ENCODE measurements at places on chromosomes 1 and 21. TPM values are rescaled to one million over a fixed set of nuclear protein-coding genes. Genes with fewer than 3 reads are reported as not detected.

The TNFRSF9 gene
- total RNA-seq, result 0.20 TPM

GRCh38 chr1:213584272-213584671, 403.5 kb upstream of the PROX1 start:
- no peak for DNase-seq

- no peak for DNase-seq
These were observed 237.3 kb downstream of the S1PR1 start for GRCh38 chr1:101474039-101474665.

The IGSF5 gene
- not detected for total RNA-seq

DNA sequence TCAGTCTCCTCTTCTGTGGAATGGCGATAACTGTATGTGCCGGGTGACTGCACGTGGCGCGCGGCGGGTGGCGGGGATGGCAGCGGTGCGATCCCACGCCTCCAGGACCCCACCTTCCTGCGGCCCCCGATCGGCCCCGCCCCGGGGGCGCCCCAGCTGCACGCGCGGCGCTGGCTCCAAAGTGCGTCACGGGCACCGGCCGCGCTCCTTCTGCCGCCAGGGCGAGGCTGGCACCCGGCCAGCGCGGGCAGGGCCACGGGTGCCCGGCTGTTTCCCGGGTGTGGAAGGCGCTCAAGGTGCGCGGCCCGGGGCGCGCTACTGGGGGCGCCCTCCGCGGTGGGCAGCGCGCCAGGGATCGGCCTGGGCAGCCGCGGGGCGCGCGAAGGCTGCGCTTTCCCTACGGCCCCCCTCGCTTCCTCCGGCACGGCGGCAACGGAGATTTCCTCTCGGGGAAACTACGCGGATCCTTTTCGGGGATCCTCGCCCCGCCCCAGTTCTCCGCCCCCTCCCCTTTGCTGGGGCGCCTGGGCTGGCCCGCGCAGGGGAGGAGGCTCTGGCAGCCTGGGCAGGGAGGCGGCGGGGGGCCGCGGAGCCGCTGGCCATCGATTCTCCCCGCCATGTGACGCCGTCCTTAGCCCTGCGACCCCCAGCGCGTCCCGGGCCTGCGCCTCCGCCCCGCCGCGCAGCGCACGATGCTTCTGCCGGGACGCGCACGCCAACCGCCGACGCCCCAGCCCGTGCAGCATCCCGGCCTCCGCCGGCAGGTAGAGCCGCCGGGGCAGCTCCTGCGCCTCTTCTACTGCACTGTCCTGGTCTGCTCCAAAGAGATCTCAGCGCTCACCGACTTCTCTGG, at the start of gene EVA1C:
Gene EVA1C (plus strand): TSS at position 545 of the 853 bp plus-strand sequence. CDS start 148 bp downstream, at position 693.
- DNase-seq, result no peak

- no peak for DNase-seq
These were observed 422.7 kb downstream of the MATN1 start for GRCh38 chr1:30300669-30301068.

The SPOCD1 gene
- total RNA-seq, result 0.39 TPM

The C1orf21 gene
- 20.4 TPM for total RNA-seq

GRCh38 chr1:34213956-34214355, 37.2 kb downstream of the C1orf94 start:
- DNase-seq, result no peak

- peak; percentile 65 for DNase-seq
These were observed 24.9 kb downstream of the ZC3H11B start for GRCh38 chr1:219587801-219588561.

- DNase-seq, result no peak
These were observed 80.6 kb downstream of the LBR start for GRCh38 chr1:225347123-225347683.

DNA sequence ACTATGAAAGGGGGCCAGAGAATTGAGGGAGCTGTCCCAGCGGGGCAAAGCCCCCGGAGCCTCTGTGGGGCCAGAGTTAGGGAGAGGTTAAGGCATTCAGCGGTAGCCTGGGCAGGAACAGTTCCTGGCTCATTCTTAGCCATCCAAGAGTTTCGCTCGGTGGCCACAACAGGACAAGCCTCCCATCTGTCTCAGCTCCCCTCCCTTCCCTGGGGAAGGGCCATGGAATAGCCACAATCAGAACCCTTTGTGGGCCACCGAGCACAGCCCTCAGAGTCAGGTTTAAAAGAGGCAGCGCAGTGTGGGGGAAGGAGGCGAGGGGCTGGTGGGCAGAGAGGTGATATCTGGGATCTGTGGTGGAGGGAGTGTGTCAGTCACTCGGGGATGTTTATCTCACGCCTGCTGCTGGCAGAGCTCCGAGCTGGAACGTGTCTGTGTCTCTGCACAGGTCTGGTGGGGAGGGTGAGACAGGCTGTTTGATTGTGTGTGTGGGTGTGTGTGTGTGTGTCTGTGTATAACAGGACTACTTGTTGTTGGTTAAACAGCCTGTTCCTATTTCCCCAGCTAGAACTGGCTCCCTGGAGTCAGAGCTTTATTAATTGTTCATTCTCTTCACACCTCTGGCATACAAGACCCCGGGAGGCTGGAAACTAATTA, 49.6 kb upstream of the GOLT1A start:
- DNase-seq, result no peak

DNA sequence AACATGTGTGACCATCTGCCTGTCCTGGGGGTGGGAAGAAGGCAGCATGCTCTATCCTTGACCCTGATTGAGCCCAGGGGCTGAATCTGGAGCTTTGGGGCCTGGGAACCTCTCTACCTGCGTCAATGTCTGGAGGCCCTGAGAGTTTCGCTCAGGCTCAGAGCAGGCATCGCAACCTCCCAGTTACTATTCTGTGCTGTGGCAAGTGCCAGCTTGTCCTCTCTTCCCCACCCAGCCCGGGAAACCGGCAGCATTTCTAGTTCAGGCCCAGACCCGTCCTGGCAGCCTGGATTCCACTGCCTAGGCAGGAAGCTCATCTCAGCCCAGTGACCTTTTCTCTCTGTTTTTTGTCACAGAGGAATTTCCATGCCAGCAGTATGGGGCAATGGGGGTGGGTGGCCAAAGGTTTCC, 10.0 kb upstream of the IRF6 start:
- DNase-seq, result no peak

- DNase-seq, result no peak
These were observed 13.2 kb upstream of the GPR153 start for GRCh38 chr1:6274102-6274501.

The TSPEAR gene
- total RNA-seq, result 4.1 TPM

DNA sequence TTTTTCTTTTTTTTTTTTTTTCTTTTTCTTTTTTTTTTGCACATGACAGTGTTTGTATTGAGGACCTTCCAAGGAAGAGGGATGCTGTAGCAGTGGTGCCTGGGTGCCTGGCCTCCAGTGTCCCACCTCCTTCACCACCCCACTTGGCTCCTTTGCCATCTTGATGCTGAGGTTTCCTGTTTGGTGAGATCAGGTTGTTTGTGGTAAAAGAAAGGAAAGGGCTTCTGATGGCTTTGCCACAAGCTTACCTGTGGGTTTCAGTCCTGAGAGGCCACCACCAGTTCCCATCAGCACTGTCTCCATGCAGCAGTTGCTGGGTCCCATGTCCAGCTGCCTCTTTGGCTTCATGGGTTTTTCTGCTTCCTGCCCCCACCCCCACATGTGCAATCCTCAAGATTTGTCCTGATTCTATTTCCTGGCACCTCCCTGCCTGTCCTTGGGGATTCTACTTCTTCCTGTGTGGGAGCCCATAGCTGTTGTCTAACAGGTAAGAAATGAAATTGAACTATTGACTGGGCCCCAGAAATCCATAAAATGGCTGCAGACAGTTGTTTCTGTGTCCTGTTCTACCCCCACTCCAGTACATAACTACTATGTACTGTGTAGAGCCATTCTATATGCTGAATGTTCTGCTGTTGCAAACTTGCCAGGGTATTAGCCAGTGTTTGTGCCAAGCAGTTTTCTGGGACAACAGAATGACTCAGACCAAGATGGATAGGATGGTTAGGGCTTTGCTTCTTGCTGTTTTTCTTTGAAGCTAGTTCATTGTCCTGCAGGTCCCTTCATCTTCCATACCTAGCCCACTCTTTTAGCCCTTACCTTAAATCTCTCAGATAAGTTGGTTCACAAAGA, 4.2 kb upstream of the CCDC28B start:
- DNase-seq, result no peak

The PTGS2 gene
- total RNA-seq, result 18.6 TPM

DNA sequence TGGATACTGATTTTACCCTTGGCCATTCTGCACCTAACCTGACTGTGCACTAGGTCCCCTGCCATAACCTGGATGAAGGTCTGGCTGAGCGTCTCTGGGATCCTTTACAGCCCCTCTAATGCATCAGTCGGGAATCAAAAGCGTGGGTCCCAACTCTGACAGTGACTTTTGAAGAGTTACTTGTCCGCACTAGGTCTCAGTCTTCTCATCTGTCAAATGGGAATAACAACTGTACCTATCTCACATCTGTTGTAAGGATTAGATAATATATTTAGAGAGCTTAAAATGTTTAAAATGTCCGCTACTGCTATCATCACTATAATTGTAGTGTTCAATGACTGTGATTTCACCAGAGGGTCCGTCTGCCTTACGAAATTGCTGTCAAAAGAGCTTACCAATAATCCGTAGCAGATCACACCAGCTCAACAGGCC, 746 bp downstream of the TADA1 start:
- no peak for DNase-seq

The S100A7A gene
- total RNA-seq, result 0.30 TPM

The SLC16A4 gene
- 3.1 TPM for total RNA-seq

GRCh38 chr1:225651376-225651871, 1.5 kb downstream of the ENAH start:
- DNase-seq, result peak; percentile 22

- DNase-seq, result peak; percentile 86
These were observed at the start of gene ACBD3 for GRCh38 chr1:226186124-226187018. ACBD3 (minus strand) TSS chr1:226186741; CDS start chr1:226186675, 66 bp downstream.

GRCh38 chr21:38751379-38752050, 54.2 kb upstream of the ETS2 start:
- DNase-seq, result no peak

GRCh38 chr1:61674221-61674620, 50.7 kb downstream of the TM2D1 start:
- no peak for DNase-seq

The IFNLR1 gene
- 3.4 TPM for total RNA-seq

DNA sequence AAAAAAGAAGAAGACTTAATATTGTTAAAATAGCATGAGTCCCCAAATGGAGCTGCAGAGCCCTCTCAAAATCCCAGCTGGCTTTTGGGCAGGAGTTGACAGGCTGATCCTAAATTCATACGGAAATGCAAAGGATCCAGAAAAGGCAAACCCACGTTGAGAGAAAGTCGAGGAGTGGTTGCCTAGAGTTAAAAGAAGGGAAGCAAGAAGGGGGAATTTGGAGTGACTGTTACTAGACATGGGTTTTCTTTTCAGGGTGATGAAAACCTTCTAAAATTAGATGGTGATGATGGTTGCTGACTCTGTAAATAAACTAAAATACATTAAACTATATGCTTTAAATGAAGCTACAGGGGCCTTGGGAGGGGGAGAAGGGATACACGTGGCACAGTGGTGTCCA, 1.6 kb downstream of the DNMT3L start:
- DNase-seq, result no peak

- no peak for DNase-seq
These were observed 9.5 kb downstream of the GPR137B start for GRCh38 chr1:236151739-236152424.

DNA sequence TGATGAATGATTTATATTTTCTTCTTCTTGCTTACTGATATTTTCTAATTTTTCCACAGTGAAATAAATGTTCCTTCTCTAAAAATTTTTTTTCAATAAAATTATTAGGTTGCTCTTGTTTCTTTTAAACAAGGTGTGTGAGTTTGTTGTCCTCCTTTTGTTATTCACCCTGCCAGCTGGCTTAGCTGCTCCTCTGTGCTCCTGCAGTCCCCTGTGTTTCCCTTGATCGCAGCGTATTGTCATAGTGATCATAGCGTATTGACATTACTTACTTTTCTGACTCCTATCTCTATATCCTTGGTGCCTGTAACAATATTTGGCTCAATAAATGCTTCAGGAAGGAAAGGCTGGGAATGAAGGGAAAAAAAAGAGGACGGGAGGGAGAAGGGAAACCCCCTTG, 24.9 kb upstream of the PODN start:
- DNase-seq, result no peak

The LHX8 gene
- not detected for total RNA-seq

The TTC22 gene
- total RNA-seq, result 3.6 TPM

GRCh38 chr1:178986204-178986603, 39.5 kb upstream of the FAM20B start:
- no peak for DNase-seq

- no peak for DNase-seq
These were observed 50.1 kb downstream of the IARS2 start for GRCh38 chr1:220144051-220144450.

GRCh38 chr1:219753914-219754313, 141.0 kb upstream of the ZC3H11B start:
- DNase-seq, result no peak

- DNase-seq, result no peak
These were observed 22.3 kb upstream of the NR5A2 start for GRCh38 chr1:200005165-200005564.

DNA sequence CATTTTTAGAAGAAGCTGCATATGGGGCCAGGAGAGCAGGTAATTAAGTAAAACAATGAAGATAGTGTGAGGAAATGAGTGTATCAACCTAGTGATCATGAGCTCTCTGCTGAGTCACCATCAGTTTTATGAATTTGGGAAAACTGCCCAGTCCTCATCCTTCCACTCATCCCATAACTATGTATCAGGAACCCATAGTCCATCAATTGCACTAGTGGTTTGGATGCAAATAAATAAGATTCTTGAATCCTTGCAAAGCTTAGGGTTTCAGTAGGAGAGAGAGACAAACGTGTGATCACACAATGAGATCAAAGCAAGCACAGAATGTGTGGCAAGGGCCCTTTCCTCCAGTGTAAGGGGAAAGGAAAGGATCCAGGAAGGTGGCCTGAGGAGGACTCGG, 145.6 kb downstream of the ZZZ3 start:
- no peak for DNase-seq

The PADI1 gene
- total RNA-seq, result 11.7 TPM

The PAQR6 gene
- 0.79 TPM for total RNA-seq
